CD8-positive, alpha-beta memory T cell (primary cell): ENCODE measurements at places on chromosomes 3 and 15. TPM values are rescaled to one million over a fixed set of nuclear protein-coding genes. Genes with fewer than 3 reads are reported as not detected.

IL17RD gene
- 0.04 TPM for total RNA-seq

GABRB3 gene
- total RNA-seq = not detected

CHRM5 gene
- total RNA-seq = not detected

ST8SIA2 gene
- total RNA-seq = not detected

PIGZ gene
- total RNA-seq = 0.49 TPM

ARGFX gene
- total RNA-seq = not detected

CYP1A2 gene
- not detected for total RNA-seq

UROC1 gene
- total RNA-seq = not detected

CCNDBP1 gene
- 61.8 TPM for total RNA-seq

CLCN2 gene
- 7.3 TPM for total RNA-seq

OXTR gene
- 1.4 TPM for total RNA-seq

RLBP1 gene
- total RNA-seq = not detected

GRCh38 chr3:108603691-108604090 lies 14.2 kb downstream of the DZIP3 start:
- DNase-seq = peak; percentile 28

- DNase-seq = no peak
These were observed 71.3 kb upstream of the SMAD3 start for GRCh38 chr15:66993874-66994696.

DNA sequence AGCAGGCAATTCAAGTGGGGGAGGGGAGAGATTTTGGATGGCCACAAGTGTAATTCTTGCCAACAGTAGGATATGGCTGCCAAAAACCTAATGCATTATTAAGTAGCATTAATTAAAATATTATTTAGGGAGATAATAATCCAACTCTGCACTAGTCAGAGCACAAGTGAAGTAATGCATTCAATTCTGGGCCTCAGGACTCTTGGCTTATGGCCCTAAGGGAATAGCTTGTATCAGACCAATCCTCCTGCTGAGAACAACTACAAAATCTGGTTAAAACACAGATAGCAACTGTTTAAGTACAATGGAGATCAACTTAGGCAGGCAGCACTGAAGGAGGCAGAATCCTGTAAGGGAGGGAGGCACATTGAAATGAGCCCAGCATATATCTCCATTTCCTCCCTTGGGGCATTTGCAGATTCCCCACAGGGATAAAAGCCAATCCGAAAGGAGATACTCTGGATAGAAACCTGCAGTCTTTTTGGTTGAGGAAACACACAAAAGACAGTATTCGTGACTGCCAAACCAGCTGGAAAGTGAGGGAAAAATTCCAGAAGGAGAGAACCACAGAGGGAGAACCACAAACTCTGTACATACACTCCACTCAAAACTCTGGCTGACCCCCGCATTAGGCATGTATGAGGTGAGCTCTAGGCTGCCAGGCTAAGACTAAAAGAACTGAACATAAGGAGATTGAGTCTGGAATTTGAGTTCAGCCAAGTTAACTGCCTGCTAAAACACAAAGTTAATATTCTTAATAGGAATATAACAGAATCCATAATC lies 57.4 kb downstream of the ETFA start:
- DNase-seq = no peak

DNA sequence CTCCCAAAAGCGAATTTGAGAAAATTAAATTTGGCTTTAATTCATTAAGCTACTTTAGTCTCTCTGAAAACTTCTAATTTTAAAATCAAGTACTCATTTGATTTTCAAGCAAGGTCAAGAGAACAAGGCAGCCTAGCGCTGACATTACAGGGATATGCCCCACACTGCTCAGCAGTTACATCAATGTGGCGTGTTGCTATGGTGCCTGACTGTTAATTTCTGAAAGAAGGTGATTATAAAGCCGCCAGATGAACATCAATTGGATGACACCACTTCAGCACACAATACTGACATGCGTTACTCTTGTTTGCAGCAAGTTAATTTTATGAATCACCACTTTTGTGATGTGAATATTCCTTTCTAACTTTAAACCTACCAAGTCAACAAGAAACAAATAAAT lies 284.4 kb downstream of the FOXP1 start:
- peak; percentile 73 for DNase-seq

GRCh38 chr15:46266661-46267060 lies 631.8 kb downstream of the SQOR start:
- no peak for DNase-seq

- DNase-seq = no peak
These were observed 35.3 kb downstream of the EFHB start for GRCh38 chr3:19898721-19899120.

- DNase-seq = no peak
These were observed 49.0 kb downstream of the SUCLG2 start for GRCh38 chr3:67605377-67605776.

GRCh38 chr3:61922118-61922517 lies 360.7 kb downstream of the PTPRG start:
- DNase-seq = no peak

DNA sequence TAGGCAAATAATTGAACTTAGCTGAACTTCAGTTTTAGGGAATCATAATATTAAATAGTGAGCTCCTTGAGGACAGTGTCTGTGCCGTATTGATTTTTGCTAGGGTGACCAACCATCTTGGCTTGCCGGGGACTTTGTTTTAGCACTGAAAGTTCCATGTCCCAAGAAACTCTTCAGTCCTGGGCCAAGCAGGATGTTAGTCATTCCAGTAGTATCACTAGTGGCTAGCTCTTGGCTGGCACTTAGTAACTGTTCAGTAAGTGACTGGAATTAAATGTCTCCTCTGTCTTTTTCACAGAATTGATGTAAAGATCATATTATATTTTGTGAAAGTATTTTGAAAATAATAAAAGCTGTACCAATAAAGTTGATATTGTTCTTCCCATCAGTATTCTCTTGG lies 42.3 kb downstream of the RSRC1 start:
- no peak for DNase-seq

DNA sequence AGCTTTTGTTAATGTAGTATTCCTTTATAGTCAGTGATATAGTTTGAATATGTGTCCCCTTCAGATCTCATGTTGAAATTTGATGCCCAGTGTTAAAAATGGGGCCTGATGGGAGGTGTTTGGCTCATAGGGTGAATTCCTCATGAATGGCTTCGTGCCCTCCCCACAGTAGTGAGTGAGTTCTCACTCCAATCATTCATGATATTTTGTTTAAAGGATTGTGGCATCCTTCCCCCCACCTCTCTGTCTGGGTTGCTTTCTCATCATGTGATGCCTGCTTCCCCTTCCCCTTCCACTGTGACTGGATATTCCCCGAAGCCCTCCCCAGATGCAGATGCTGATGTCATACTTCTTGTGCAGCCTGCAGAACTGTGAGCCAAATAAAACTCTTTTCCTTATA lies 649.8 kb upstream of the NR2F2 start:
- DNase-seq = no peak

GRCh38 chr3:78941587-78941986 lies 826.2 kb downstream of the ROBO1 start:
- DNase-seq = no peak

GRCh38 chr3:184389384-184389783 lies 9.5 kb downstream of the CHRD start:
- no peak for DNase-seq

- no peak for DNase-seq
These were observed 21.7 kb upstream of the EPHB3 start for GRCh38 chr3:184539801-184540435.

DNA sequence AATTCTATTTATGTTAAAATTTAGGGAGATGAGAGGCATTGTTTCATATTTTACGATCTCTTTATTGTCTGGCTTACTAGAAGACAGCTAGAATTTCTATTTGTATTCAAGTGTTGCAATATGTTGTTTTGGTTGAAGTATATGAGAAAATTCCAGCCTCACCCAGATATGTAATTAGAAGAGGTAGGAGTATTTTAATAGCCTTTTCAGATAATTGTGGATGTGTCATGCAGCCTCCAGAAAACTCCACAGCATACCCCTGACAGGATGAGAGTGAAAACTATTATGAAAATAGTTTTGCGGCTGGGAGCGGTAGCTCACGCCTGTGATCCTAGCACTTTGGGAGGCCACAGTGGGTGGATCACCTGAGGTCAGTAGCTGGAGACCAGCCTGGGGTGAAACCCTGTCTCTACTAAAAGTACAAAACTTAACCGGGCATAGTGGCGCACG lies 21.5 kb upstream of the USP3 start:
- no peak for DNase-seq

DNA sequence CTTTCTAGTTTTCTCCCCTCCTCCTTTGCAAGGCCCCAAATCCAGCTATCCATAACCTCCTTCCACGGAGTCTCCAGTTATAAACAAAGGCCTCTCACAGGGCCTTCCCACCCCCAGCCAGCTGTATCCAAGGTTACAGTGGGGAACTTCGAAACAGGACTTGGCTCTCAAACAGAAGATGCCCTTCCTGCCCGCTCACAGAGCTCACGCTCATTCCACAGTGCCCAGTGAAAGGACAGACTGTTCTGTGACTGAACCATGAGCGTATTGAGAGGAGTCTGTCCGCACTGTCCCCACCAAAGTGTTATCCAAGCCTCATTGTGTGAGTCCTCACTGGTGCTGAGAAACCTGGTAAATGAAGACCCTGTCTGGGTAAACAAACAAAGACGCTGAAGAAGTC lies 35.4 kb downstream of the ARHGAP31 start:
- DNase-seq = no peak

GRCh38 chr3:43191116-43191515 lies 85.2 kb upstream of the POMGNT2 start:
- no peak for DNase-seq

- no peak for DNase-seq
These were observed 41.0 kb downstream of the DGKG start for GRCh38 chr3:186320862-186321568.

- DNase-seq = no peak
These were observed 75.1 kb downstream of the ATP10A start for GRCh38 chr15:25787855-25788520.

DNA sequence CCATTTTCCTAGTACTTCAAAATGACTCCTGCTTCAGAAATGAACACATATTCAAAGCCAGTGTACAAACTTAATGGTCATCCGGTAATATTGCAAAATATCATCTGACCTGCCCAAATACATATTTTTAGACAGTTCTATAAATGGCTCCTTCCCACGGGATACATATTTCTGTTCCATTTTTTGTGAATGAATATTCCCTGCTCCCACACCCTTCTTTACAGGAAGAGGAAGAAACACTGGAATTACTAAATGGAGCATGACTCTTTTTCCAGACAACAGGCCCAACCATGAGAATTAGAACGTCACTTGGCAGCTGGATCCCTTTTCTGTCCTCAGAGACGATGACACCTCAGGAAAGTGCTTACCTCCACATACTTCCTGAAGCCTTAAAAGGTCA lies 38.0 kb upstream of the CBLB start:
- no peak for DNase-seq

DNA sequence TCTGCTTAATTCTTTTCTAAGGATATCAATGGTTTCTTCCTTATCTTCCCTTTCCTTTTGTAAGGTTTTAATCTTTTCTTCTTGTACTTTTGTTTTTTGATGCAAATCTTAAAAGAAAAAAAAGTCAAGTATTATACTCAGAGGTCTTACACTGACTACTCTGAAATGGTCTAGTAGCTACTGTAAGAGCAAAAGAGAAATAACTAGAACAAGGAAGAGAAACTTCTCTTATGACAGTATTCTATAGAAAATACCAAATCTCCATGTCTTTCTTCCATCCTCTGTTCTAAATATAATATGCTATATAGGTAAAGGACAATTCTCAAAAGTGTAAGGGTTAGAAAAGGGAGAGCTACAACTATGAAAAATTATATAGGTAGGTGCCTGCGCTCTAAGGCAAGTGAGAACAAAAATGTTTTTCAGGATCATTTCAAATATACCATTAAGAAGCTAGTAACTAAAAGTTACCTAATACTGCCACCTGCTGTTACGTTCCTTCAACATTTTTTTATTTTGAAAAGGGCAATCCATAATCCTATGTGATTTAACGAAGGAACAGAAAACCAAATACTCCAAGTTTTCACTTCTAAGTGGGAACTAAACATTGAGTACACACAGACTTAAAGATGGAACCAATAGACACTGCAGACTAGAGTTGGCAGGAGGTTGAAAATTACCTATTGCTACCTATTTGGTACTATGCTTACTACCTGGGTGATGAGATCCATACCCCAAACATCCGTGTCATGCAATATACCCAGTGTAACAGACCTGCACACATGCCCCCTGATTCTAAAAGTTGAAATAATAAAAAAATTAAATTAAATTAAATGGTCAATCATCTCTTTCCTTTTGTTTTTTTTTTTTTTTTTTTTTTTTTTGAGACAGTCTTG lies 36.7 kb downstream of the CIP2A start:
- DNase-seq = peak; percentile 20
